ENCODE measurements at places on chromosomes 1 and 21.

DNA sequence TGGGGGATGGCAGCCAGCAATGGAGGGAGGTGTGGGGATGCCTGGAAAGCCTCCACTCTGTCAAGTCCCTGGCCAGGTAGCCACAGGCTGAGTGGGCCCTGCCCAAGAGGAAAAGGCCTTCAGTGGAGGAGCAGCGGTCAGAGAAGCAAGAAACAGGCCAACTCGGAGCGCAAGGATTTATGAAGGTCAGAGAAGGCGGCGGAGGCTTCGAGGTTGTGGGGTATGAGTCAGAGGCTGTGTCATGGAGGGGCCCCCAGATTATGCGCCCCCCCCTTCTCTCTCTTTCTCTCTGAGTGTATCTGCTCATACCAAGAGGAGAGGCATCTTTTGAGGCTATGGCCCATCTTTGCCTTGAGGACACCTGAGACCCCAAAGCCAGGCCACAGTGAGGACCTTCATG lies 99.5 kb downstream of the CASZ1 start:
- DNase-seq = no peak

- no peak for DNase-seq
Observed at GRCh38 chr1:203764105-203765028, 616 bp upstream of the LAX1 start.

- no peak for DNase-seq
Observed at GRCh38 chr1:164515231-164515630, 43.8 kb upstream of the PBX1 start.

DNA sequence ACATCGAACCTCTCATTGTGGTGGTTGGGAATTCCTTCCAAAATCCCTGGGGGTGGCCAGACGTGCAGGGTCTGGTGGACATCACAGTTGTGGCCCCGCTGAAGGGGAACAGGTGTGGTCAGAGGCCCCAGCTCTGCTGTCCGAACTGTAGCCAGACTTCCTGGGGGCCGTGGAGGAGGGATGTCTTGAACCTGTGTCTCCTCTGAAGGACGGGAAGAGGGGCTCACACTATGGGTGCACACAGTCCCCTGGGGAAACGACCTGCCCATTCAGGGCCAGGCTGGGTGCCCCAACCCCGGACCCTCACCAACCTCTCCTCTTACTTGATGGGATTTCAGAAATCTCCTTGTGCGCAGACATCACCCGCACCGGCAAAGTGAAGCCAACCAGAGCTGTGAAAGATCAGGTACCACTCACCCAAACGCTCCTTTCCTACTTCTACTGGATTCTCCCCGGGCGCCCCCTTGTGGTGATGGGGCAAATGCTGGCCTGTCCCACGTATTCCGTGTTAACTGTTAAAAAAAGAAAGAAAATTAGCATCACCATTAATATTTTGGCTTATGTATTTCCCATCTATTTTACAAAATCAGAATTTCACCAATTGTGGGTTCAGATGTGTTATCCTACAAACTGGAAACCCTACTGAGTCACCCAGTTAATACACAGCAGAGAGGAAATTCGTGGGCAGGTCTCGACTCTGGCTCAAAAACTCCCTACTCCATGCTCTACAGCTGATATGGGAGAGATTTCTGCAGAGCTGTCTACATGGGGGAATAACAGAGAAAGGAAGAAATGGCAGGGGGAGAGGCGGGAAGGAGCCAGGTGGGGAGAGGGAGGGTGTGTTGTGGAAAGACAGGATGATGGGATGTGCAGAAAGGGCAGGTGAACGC lies 28.1 kb downstream of the PADI4 start:
- peak; percentile 43 for DNase-seq

DNA sequence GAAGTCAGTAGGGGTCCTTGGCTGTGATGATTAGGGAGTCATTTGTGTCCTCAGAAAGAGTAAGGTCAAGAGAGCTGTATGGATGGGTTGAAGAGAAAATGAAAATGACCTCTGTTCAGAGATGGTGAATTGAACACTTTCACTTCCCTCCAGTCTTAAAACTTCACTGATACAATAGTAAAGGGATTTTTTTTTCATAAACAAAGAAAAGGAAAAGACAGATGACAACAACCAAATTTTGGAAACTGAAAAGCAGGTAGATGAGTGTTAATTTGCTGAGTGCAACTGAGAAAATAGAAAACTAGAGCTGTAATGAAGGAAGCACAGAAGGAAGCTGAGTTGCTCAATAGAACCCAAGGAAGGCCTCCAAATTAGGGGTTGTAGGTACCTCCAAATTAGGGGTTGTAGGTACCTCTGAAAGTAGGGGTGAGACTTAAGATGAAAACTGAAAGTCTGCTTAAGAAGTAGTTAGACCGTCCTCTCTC lies 14.8 kb upstream of the S1PR1 start:
- DNase-seq = no peak

DNA sequence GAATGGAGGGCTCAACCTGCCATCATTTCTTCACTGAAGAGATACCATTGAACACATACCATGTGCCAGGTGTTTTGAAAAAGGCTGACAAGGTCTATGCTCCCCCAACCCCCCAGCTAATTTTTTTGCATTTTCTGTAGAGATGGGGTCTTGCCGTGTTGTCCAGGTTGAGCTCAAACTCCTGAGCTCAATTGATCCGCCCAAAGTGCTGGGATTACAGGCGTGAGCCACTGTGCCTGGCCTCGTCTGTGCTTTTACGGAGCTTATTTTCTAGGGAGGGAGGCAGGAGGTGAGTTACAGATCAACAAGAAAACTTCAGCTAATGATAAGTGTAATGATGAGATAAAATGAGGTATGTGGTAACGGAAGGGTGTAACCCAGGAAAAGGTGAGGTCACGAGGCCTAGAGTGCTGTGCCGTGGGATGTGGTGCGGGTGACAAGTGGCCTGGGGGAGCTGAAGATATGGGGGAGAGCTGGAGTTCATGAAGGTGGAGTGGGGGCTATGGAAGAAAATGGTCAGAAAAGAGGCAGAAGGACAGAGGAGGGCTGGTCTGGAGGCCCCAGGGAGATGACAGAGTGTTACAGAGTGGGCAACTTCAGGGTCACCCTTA lies 28.2 kb downstream of the FAAH start:
- no peak for DNase-seq

- no peak for DNase-seq
Observed at GRCh38 chr1:244052016-244052727, 1.1 kb downstream of the ZBTB18 start.

- DNase-seq = no peak
Observed at GRCh38 chr1:20702416-20702815, 15.4 kb downstream of the KIF17 start.

- no peak for DNase-seq
Observed at GRCh38 chr1:9539829-9540550, 725 bp downstream of the SLC25A33 start.

DNA sequence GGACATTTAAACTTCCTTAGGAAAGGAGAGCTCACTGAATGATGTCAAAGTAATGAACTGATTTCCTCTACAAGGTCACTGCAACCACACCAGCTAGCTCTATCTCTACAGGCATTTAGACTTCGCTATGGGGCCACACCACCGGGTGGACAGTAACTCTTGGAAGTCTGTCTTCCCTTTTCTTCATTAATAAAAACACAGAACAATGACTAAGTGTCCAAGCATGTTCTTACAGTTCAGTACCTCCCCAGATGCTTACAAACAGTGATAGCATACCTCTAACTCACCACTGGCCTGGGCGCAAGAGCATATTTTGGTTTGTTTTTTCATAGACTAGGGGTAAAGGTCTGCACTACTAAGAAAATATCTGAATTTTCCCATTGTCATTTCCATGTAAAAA lies 54.6 kb downstream of the SIM2 start:
- DNase-seq = no peak

DNA sequence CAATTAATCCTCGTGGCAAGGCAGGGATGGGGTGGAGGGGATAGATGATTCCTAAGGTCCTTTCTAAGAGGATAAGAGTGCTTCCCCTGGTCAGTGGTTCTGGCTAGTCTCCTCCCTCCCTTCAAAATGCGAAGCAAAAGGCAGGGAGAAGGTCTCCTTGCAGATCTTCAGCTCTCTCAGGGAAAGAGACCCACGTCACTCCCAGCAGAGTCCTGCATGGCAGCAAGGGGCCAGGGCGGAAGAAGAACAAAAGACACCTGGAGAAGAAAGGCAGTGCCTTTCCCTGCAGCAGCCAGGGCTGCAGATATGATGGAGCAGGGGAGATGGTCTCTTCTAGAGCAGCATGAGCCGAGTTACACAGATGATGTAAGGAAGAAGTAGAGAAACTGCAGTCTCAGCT lies 29.6 kb upstream of the SLAMF9 start:
- no peak for DNase-seq

DNA sequence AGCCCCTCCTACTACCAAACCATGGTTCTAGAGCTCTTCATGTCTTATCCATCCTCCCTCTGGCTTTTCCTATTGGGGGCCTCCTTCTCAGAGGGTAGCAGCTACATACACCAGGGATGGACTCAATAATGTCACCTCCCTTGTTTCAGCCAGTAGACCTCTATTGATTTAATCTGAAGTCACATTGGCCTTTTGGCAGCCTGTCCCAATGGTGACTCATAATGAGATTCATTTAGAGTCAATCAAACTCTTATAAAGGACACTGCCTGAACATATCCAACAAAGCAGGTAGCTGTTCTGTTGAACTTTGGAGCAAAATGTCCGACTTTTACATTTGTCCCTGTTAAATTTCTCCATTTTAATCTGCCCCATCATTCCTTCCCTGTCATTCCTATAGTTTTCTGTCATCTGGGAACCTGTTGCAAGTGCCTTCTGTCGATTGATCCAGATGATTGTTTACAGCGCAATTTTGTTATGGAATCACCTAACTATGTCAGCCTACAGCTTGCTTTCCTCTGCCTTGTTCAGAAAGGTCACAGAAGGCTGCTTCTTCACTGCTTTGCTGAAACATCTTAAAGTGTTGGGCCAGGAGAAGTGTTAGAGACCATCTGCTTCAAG lies 105.9 kb downstream of the ETS2 start:
- DNase-seq = no peak
